ENCODE measurements at places on chromosomes 13 and 19. TPM values are rescaled to one million over a fixed set of nuclear protein-coding genes. Genes with fewer than 3 reads are reported as not detected.

DNA sequence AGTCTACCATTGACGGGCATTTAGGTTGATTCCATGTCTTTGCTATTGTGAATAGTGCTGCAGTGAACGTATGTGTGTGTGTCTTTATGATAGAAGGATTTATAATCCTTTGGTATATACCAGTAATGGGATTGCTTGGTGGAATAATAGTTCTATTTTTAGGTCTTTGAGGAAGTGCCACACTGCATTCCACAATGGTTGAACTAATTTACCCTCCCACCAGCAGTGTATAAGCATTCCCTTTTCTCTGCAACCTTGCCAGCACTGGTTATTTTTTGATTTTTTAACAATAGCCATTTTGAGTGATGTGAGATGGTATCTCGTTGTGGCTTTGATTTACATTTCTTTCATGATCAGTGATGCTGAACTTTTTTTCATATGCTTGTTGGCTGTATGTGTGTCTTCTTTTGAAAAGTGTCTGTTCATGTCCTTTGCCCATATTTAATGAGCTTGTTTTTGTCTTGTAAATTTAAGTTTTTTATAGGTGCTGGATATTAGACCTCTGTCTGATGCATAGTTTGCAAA, 37.5 kb downstream of the RFC3 start:
- H3K4me1 ChIP-seq, result no peaks in the 10 kb centered on the region
- no peak overlapping the region for H3K27ac ChIP-seq
- no peaks in the 10 kb centered on the region for H3K27me3 ChIP-seq
- H3K36me3 ChIP-seq, result no peaks in the 10 kb centered on the region
- no peak for DNase-seq

GRCh38 chr13:30847650-30848307, 58.3 kb upstream of the MEDAG start:
- DNase-seq, result peak; percentile 100
- peaks cover 33% of the 10 kb centered on the region for H3K4me1 ChIP-seq
- peak overlapping the region; percentile 35 for H3K4me3 ChIP-seq
- H3K27me3 ChIP-seq, result no peaks in the 10 kb centered on the region
- H3K36me3 ChIP-seq, result no peaks in the 10 kb centered on the region

GRCh38 chr19:46205183-46205984, 24.2 kb upstream of the IGFL1 start:
- no peak overlapping the region for H3K4me3 ChIP-seq
- H3K36me3 ChIP-seq, result no peaks in the 10 kb centered on the region
- H3K4me1 ChIP-seq, result no peaks in the 10 kb centered on the region

Gene RUBCNL
- total RNA-seq, result 1.3 TPM

Gene FAM83E
- total RNA-seq, result 1.7 TPM

Gene CACNA1A
- 9.4 TPM for total RNA-seq
